Posterior vena cava (tissue), 2 donors: ENCODE measurements at places on chromosomes 6 and 20. TPM values are rescaled to one million over a fixed set of nuclear protein-coding genes. Genes with fewer than 3 reads are reported as not detected.

DNA sequence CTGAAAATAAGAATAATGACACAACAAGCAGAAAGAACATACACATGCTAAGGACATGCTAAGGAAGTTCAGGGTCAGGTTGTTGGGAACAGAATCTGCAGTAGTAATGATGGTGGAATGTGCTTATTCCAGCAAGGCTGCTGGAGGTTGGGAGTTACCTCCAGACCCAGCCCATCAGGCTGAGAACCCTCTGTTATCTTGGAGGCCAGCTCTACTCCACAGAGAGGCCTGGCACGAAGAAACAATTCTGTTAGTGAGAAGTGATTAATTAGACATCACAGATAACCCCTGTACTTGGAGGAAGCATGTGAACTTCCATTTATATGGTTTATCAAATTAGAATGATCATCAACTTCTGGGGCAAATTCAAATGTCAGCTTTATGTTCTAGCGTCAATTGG, 22.1 kb upstream of the ARHGAP18 start:
- no peak for DNase-seq

DNA sequence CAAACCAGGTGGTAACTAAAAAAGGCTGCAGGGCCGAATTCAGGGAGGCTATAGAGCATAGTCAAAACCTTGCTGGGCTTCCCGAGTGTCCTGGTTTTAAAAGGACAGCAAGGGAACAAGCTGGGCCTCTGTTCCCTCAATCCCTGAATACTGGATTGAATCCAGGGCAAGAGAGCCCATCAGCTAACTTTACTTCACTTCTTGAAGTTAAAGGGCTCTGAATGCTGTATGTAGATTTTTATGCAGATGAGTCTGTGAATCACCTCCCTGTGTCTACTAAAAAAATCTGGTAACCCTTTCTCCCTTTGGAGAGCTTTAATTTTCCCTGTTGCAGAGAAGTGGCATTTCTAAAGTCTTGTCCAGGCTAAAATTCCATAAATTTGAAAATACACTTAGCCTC, 29.5 kb downstream of the LYRM4 start:
- DNase-seq = no peak

DNA sequence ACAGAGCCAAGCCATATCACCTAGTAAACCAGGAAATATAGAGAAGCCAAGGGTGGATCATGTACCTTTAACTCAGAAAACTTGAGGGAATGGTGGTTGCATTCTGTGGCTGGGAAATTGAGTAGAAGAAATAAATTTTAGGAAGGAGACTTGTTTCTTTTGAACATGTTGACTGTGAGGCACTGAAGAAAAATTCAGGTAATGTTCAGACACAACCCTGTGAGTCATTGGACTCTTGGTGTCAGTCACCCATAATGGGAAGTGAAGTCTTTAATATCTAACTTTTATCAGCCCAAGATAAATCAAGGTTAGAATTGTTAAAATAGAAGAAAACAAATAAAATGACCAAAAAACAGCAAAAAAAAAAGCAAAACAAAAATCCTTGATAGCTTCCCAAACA, 98.8 kb upstream of the GRIK2 start:
- DNase-seq = no peak

DNA sequence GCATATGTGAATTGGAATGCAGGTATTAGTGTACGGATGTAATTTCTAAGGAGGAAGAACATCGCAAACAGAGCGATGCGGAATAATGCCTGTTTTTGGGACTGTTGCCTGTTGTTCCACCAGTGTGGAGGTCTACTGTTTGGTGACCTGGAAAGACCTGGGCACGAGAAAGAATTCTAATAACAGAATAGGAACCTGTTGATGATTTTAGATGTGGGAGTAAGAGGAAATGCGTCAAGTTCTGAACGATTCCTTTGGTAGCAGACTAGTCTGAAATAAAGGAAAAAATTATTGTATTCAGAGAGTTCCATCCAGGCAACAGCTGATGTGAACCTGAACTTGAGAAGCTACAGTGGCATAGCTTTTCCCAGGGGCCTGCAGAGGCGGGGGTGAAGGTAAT, 192.1 kb downstream of the DTNBP1 start:
- DNase-seq = no peak

- DNase-seq = no peak
Observed at GRCh38 chr6:134447883-134448387, 130.0 kb upstream of the SGK1 start.

GRCh38 chr20:1282966-1283365, 16.9 kb downstream of the SNPH start:
- DNase-seq = no peak

DNA sequence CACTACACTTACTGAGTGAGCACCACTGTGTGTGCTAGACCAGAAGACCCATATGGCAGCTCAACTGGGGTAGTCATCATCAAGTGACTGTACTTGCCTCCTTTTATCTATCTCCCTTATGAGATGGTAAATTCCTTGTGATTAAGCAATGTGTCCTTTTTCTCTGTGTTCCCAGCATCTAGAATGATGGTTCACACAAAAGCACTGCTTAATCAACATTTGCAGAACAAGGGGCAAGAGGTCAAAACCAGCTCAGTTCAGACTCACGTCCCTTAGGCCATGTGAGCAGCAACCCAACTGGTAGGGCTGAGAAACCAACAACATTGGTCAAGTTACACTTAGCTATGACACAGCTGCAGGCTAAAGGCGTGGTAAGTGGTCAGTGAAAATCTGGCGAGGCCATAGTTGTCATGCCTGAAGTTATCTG, 10.0 kb downstream of the TRAM2 start:
- no peak for DNase-seq

GRCh38 chr6:132395015-132395597, 6.2 kb downstream of the MOXD1 start:
- DNase-seq = no peak

GRCh38 chr20:15220009-15220656, 882.7 kb upstream of the FLRT3 start:
- no peak for DNase-seq

DNA sequence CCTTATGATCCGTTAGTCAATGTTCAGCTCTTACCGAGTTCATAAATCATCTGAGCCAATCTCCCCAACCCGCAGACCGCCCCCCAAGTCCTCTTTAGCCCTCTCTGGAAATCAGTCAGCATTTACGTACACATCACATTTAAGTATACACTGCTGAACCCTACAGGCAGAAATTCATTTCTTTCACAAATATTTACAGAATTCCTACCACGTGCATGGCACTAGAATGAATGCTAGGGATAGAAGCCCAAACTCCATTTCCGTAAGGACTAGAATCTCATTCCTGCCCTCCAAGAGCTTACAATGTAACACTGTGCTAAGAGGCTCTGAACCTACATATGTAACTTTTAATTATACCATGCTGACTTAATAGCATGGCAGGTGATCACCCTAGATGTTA, 1.8 kb downstream of the OSER1 start:
- DNase-seq = no peak

DNA sequence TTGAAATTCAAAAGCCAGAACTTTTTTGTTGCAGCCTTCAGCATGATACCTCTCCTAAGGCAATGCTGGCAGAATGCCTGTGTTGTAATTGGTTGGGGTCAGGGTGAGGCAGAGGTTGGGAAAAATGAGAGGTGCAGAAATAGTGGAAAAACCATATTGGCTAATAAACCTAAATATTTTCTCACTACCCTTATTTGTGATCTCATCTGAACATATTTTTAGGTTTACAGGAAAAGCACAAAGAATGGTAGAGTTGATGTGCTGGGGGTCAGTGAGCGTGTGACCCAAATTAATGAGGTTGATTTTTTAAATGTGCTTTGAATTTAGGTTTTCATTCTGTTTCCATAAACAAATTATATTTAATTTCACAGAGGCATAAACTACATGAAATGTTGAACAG, 437.3 kb downstream of the HDGFL1 start:
- DNase-seq = no peak

DNA sequence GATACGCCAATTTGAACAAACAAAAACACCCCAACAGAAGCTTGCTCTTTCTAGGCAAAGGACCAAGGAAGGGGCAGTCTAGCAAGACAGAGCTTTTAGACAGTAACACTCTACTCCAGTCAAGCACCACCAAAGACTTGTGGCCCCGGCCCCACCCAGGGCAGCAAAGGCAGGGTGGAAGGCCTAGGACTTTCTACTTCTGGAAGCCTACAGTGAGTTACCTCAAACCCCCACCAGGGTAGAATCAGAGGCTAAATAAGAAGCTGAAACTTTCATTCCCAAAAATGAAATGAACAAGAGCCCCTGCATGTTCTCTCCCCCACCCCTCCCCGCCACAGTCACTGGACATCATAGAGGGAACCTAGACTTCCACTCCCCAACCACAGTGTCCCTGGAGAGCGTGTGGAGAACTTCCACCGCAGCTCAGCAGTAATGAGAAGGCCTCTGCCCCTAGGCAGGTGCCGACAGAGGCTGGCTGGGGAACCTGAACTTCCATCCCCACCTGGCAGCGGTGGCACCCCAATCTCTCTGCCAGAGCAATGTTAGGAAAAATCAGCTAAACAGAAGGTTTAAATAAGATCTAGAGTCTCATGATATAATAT, 40.0 kb downstream of the KATNA1 start:
- no peak for DNase-seq

DNA sequence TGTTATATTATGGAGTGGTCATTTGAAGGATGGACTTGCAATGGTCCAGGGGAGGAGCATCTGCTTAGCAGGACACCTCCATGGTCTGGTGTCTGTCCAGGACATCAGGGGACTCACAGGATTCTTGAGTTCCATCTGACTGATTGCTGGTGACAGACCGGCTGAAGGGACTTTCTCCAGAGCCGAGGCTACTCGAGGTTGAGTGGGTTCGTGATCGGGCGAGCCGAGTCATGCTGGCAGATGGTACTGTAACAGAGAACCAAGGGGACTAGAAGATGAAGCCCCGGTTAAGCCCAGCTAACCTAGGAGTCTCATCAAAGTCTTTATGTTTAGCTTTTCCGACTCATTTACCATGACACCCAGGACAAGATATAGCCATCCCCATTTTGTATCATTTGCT, 7.5 kb upstream of the SLA2 start:
- no peak for DNase-seq

DNA sequence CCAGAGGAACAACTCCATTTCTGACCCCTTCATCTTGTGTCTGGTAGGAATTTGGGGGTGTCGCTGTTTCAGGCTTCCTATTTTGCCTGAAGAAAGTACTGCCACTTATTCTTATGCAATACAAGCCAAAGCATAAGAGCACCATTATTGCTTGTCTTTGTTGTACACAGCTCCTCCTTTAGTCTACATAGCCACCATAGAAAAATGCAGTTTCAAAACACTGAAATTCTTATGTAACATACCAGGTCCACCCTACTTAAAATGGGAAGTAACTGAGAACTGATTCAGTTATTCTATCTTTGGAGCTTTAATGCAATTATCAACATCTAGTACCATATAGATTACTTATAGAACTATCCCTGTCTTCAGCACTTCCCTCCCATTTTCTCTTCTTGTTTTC, 255.5 kb downstream of the ARHGAP18 start:
- DNase-seq = no peak

GRCh38 chr6:71395731-71396409, 107.3 kb downstream of the OGFRL1 start:
- no peak for DNase-seq

- no peak for DNase-seq
Observed at GRCh38 chr20:32249030-32249738, 28.3 kb upstream of the KIF3B start.

DNA sequence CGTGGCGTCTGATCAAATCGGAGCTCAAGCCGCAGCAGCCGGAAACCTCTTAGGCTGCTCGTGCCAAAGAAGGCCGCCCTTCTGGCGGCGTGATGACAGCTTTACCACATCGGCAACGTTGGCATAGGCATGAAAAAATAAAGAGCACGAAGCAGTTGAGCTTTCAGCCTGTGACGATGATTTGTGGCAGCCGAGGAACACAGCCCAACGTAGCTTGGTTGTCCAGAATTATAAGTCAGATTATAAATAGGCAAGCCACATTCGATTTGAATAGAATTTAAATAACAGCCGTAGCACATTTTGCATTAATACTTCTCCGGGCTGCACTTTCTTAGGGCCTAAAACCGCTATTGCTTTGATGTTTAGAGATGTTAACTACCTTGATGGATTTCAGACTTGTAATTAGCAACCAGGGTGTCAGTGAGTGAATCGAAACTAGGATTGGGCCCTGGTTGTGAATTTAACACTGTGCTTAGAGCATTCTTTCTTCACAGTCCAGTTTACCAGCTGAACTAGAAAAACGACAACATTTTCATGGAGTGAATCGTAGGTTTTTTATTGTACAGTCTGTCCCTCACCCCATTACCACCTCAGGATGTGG, 864 bp upstream of the BCLAF1 start:
- peak; percentile 93 for DNase-seq

- no peak for DNase-seq
Observed at GRCh38 chr6:110933912-110934311, 24.6 kb upstream of the GTF3C6 start.

ENPP3 gene
- 0.56 TPM for total RNA-seq

OR2H1 gene
- total RNA-seq = not detected

PGM3 gene
- 39.6 TPM for total RNA-seq

KIAA1755 gene
- 12.9 TPM for total RNA-seq

SIRPB1 gene
- 1.9 TPM for total RNA-seq

IDH3B gene
- total RNA-seq = 47.3 TPM

TULP1 gene
- total RNA-seq = not detected

CD24 gene
- 7.1 TPM for total RNA-seq

BCAS1 gene
- 0.86 TPM for total RNA-seq

FKBP1C gene
- total RNA-seq = not detected
